ENCODE measurements at places on chromosomes 3 and 15.

DNA sequence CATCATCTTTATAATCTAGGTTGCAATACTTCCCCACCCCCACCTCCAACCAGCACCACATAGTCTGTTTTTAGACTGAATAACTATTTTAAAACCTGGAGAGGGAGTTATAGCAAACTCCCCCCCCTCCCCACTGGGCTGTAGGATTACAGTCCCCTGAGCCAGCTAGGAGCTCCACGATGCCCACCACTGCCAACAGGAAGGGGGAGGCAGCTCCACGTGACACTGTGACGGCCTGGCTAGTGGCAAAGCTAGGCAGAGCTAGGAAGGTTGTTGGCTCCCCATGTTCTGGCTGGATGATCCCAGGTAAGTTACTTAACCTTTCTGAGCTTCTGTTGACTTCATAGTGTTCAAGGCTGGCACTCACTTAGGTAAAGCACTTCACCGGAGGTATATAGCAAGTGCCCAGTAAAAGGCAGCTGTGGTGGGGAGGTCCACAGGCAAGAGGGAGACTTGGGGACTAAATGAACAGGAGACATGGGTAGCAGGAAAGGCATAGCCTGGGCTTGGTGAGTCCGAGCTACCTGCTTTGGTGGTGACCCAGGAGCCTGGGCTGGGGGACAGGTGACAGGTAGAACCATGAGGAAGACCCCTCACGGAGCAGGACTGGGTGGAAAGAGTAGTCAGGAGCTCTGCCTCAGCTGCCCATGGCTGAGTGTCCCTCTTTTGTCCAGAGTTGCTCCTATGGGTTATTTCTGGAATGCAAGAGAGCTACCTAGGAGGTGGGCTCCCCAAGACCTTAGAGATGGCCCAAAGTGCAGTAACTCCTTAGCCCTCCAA lies 4.0 kb upstream of the TBC1D21 start:
- no peak overlapping the region for H3K27ac ChIP-seq
- no peaks in the 10 kb centered on the region for H3K4me1 ChIP-seq
- no peak overlapping the region for H3K4me3 ChIP-seq
- H3K27me3 ChIP-seq = no peaks in the 10 kb centered on the region
- no peaks in the 10 kb centered on the region for H3K36me3 ChIP-seq

DNA sequence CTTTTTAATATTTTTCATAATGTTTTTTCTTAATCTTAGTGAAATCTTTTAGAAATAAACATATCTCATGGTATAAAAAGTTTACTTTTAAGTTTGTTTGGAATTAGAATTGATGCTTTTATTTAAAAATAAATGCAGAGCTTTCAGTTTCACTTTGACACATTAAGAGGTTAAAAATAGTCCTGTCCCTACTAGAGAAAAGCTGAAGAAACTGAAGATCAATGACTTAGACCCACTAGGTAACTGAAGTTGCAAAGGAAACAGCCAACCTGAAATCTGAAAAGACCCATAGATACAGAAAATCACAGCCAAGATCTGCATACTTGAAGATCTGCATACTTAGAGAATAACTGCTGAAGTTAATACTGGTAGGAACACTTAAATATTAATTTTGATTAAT lies 237.6 kb downstream of the RAP2B start:
- no peak overlapping the region for H3K4me3 ChIP-seq
- H3K27ac ChIP-seq = no peak overlapping the region
- no peaks in the 10 kb centered on the region for H3K36me3 ChIP-seq
- no peak for DNase-seq
- H3K27me3 ChIP-seq = no peaks in the 10 kb centered on the region

DNA sequence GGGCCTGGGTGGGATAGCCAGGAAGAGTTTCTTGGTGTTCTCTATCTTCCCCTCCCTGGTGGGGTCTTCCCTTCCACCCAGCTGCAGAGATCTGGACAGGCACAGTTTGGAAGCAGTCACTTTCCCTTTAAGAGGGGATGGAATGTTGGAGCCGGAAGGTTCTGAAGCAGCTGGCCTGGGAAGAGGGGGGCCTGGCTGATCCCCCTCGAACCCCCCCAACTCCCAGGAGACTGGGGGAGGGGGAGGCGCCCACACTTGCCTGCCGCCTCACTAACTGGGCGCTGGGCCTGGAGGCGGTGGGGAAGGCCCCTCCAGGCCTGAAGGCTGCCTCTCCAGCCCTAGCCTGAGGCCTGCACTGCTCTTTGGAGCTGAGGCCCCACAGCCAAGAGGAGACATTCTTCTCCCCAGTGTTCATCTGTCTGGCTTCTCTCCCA lies 1.4 kb downstream of the DVL3 start:
- H3K4me1 ChIP-seq = peaks cover 7% of the 10 kb centered on the region
- DNase-seq = no peak
- no peaks in the 10 kb centered on the region for H3K36me3 ChIP-seq

GRCh38 chr3:43000387-43000786 lies 21.3 kb downstream of the GASK1A start:
- peaks cover 2% of the 10 kb centered on the region for H3K4me1 ChIP-seq
- H3K36me3 ChIP-seq = no peaks in the 10 kb centered on the region
- H3K27ac ChIP-seq = no peak overlapping the region
- no peak overlapping the region for H3K4me3 ChIP-seq
- no peaks in the 10 kb centered on the region for H3K27me3 ChIP-seq
- DNase-seq = no peak

Data from T-cell (primary cell).